ENCODE measurements at places on chromosomes 5 and 9.

GRCh38 chr5:42832060-42832459, 20.4 kb upstream of the SELENOP start:
- no peak for DNase-seq

DNA sequence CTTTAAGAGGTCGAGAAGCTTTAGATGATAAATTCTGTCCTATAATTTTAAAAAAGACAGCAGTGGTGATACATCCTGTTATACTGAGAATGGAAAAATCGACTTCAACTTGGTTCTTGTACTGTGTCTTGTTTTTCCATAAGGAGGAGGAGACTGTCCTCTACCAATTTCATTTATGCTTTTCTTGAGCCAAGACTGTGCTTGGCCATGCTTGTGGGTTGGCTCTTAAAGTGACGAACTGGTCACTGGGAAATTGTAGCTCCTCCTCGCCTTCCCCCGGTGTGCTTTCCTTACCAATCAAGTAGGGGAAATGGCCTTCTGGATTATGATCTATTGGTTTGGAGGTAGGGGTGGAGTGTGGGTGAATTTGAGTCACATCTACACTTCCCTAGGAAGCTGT, 67.1 kb upstream of the HSPB3 start:
- DNase-seq: no peak

DNA sequence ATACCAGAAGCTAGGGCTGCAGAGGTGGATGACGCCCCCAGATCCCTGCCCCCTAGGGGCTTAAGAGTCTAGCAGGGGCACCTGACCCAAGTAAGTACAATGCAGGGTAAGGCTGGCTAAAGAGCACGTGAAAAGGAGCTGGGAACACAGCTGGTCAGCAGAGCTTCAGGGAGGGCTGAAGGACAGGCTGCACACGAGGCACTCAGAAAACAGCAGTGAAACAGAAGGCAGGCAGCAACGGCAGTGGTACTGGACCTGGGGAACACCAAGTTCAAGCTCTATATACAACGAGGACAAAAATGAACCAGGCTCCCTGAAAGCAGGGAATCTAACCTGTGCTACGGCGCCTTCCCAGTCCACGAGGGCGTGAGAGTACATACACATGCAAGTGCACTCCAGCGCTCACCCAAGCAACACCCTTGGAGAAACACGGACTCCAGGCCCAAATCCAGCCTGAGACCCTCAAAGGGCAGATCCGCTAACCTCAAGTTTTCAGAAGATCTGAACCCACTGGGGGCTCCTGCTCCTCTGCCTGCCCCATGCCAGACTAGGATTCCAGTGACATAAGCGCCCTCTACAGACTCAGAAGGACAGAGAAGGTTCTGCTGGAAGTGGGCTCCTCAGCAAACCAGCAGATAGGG, 57.4 kb downstream of the PSMB7 start:
- no peak for DNase-seq

DNA sequence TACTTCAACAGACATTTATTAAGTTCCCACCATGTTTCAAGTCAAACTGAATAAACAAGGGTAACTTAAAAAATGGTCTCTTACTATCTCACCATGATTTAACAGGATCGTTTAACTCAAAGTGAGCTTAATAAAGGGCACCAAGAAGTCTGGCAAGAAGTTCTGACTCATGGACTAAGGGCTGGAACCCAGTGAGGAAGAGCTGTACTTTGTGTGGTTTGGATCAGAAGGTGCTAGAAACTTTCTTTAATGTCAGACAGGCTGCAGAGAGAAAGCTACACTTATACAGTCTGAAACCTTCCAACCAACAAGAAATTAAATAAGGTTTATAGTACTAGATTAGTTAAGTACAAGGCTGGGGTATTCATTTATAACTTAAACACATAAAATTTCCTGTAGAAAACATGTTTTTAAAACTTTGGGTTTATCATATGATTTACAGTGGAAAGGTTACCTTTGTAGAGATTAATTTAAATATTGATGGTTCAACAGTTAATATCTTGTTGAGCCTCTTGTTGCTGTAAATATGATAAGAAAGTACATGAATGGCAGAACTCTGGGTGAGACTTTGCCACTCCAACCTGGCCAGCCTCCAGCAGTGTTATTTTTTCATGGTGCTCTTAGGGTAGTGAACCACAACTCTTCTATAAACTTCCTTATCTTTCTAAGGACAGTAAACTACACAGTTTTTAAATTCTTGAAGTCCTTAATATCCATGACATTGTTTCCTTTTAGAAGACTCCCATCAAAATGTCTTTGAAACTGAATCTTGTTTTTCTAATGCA, 162.8 kb downstream of the MAN2A1 start:
- DNase-seq: no peak

DNA sequence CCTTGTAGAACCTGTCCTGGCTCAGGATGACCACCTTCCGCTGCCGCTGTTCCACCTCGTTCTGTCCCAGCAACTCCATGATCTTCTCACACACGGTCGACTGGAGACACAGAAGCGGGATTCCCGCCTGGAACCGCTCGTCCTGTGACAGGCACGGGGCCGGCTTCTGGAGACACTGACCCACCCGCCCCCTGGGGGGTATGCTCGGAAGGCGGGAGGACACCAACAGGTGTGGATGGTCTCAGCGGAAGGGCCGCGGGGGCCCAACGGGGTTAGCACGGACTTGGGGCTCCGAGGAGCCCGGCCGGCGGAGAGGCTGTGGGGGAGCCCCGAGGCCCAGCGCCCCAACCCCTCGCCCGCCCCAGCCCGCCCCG, 530 bp downstream of the UCK1 start:
- no peak for DNase-seq

DNA sequence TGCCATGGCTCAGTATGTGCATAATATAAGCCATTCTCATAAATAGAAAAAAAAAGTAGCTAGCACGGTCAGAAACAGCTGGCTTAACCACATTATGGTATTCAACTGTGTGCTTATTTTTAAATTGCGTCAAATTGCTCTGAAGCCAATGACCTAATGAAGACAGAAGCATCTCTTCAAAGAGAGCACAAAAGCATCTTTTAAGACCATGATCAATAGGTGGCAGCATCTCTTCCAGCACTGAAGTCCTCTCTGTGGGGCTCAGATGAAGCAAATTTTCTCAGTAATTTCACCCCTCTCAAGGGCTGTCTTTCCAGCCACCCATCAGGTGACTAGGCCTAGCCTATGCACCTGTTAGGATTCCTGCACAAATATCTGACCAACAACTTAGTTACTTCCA, 251.4 kb downstream of the GLIS3 start:
- DNase-seq: no peak

All from stimulated activated CD8-positive, alpha-beta memory T cell treated with anti-CD3 and anti-CD28 coated beads, Interleukin-4, amount 100 ng/mL, for 4 hours (primary cell).